Kidney tubule cell (primary cell): ENCODE measurements at places on chromosomes 3 and 15.

DNA sequence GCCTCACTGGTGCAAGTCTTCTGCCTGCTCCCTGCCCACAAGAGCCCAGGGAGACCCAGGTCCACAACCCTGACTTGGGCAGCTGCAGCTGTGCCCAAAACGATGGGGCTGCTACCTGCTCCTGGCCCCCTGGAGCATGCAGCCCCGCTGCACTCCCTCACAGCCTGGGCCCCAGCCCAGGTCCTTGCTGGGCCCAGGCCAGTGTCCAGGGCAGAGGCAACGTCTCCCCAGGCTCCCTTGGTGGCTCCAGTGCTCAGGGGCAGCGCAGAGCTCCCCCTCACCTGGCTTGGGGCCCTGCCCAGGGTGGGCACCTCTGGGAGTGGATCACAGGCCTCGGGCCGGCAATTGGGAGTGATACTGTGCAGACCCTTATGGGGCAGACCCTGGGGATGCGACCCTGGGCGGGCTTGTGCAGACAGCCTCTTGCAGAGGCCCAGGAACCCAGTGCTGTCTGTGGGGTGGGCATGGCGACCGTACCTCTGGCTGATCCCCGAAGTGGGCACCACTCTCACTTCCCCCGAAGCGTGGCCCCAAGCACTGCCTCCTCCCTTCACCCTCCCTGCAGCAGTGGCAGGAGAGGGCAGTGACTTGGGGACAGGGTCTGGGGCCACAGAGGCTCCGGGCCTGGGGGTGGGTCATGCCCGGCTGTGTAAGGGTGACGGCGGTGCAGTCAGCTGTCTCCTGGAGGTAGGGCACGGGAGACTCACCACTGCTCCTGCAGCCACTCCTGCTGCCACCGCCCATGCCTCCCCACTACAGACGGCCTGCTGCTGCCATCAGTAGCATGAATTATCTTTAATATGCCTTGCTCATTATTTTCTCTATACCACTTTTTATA, 255.9 kb downstream of the DOCK3 start:
- no peak for DNase-seq

DNA sequence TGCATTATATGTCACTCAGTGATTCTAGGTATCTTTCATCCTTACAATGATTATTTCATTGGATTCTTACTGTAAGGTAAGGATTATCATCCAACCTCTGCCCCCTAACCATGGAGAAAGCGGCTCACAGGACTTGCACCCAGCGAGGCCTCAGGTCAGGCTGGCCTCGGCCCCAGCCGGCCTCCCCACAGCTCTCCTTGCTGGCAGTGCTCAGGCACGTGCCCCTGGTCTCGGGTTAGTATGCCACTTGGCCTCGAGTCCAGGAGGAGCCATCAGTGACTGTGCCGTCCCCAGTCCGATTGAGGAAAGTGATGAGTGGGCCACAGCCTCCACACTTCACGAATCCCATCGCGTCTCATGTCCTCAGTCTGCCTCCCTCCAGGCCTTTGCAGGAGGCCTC, 35.7 kb upstream of the GABRG3 start:
- no peak for DNase-seq

DNA sequence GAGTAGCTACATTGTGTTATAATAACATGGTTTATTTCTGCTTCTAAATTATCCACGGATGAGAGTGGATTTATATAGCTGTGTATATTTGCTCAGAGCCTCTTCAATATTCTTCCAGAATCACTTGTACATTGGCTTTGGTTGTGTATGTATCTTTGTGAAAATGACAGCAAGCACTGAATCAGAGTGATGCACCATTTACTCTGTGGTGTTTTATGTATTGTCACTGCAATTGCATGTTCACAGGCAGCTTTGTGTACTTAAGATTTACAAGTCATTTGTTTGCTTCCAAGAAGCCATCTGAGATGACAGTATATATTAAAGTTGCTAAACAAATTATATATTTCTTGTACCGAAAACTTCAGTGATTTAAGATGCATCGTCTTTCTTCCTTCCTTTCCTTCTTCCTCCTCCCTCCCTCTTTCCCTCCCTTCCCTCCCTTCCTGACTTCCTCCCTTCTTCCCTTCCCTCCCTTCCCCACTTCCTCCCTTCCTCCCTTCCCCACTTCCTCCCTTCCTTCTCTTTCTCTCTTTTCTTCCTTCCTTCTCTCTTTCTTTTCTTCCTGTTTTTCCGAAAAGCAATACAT, 362.3 kb upstream of the GOLIM4 start:
- DNase-seq: no peak

- DNase-seq: no peak
Measured at GRCh38 chr15:92603743-92604470, 51.7 kb downstream of the FAM174B start.

DNA sequence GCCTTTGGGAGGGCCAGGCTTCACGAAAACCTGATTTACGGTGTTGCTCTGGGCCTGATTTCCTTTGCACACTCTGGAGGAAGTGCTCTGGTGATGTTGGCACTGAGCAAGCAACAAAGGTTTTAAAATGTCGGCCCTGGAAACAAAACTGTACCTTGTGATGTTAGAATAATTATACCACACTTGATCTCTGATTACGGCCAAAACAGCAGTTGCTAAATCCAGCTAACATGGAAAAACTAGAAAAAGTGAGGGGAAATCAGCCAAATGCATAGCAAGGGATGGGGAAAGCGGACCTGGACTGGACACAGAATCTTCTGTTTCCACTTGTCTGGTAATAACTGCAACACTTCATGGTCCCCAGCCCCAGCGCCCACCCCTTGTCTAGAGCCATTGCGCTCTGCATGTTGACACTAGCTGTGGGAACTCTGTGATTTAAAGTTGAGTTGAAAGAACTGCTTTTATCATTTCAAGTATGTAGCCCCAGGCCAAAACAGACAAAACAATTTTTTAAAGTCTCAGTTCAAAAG, 120.1 kb downstream of the VGLL4 start:
- no peak for DNase-seq

DNA sequence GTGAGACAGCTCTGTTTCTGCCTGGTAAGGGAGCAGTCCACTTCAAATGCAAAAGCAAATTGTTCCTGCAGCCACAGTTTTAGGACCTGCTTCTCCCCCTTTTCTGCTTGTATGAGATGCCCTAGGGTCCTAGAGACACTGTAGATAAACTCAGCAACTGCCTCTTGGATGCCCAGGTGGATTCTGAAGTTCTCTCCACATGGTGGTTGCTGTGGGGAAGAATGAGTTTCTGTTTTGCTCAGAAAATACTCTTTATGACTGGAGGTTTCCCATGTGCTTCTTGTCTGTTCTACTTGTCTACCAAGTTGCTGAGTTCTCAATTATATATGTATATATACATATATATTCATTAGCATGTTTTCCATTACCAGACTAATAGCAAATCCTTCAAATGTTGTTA, 5.6 kb upstream of the ZNF80 start:
- DNase-seq: no peak

DNA sequence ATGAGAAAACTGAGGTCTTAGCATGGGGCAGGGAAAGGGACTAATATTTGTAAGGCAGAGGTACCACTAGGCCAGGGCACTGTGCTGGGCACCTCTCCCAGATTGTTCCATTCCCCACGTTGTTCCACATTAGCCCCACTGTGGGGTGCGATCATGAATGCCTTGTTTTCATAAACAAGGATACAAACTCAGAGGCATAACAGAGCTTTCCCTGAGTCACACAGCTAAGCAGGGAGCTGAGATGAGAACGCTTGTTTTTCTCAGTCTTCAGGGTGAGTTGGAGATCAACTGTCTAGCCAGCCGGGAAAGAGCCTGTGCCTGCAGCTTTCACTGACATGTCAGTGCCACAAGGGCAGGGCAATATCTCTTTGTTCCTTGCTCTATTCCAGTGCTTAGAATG, 47.9 kb upstream of the ITGA11 start:
- no peak for DNase-seq

DNA sequence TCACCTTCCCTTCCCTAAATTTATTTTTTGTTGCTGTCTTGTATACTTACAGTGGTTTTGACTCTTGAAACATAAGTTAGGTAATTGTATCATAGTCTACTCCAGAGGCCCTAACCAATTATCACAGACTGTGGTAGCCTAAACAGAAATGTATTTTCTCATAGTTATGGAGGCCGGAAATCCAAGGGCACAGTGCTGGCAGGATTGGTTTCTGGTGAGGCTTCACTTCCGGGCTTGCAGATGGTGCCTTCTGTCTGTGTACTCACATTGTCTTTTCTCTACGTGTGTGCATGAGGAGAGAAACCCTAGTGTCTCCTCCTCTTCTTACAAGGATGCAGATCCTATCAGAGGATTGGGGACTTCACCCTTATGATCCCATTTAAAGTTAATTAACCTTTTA, 290.2 kb upstream of the KCNMB2 start:
- no peak for DNase-seq

DNA sequence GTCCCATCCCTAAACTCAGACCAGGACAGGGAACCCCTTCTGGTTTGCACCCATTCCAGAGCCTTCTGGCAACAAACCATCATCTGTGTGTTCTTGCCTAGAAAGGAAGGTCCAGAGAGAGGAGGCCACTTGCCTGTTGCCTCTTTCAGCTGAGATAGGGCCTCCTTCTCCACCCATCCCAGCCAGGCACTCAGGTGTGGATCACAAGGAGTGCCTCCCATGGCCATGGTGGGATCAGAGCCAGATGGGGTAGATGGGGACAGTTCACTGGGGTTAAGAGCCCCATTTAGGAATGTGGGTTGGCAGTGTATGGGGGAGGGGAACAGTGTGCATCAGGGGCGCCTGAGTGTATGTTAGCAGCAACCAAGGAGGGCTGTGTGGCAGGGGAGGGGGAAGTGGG, 8.9 kb upstream of the CTDSPL start:
- DNase-seq: no peak
